Retinal pigment epithelial cell (primary cell): ENCODE measurements at places on chromosomes 2 and 18.

GRCh38 chr2:212177724-212178123 lies 360.9 kb downstream of the ERBB4 start:
- DNase-seq = no peak

DNA sequence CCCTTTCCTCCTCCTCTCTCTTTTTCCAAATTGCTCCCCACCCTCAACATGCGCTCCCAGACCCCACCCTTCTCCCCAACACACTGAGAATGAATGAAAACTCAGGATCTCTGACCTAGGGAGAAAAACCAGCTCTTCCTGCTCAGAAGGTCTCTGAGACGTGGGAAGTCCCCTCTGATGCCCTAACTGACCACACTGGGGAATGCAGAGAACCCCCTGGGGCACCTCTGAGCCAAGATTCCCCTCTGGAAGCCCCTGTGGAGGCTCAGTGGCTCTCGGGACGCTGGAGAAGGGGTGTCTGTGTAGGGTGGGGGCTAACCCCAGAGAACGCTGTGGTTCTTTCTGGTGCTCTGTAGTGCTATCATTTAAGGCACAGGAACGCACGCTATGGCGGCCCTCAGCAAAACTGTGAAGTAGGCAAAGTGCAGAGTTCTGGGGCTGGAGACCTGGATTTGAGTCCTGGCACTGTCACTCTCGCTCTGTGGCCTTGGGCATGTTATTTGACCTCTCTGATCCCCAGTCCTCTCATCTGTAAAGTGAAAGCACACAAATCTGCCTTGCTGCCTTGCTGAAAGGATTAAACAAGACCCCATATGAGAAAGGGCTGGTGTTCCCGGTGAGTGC lies 17.1 kb downstream of the ATOH8 start:
- no peak for DNase-seq

GRCh38 chr18:45167631-45168280 lies 447.5 kb upstream of the SLC14A2 start:
- no peak for DNase-seq

GRCh38 chr2:15117409-15118050 lies 443.6 kb downstream of the NBAS start:
- no peak for DNase-seq

DNA sequence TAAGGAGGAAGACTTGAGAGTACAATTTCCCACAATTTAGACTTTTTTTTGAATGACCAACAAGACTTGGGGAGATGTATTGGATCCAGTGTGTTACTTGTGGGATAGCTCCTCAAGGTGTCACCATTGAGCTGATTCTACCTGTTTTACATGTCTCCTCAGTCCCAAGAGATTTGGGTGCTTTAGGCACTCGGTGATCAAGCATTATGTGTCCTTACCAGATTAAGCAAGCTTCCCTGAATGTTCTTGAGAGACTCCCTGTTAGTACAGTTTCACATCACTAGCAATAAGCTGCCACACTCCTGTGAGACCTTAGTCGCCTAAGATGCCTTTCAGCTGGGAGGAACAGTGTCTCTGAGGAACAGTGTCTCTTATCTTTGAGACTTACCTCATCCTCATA lies 384.3 kb upstream of the SYT4 start:
- peak; percentile 51 for DNase-seq

DNA sequence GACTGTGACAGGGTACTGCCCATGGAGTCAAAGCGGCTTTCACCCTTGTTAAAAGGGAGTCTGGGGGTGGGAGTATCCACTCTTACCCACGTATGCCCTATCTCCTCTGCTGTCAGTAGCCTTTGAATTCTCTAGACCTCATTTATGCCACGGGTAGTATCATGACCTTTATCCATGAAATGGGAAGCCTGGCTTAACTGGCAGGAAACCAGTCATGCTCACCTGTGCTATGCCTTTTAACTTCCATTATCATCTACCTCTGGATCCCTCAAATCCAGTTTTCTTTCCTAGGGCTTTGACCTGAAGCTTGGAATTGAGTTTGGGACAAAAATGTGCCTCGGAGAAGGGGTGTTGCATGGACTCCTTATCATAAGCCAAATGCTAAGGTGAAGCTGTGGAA lies 30.0 kb downstream of the MYO3B start:
- no peak for DNase-seq

- no peak for DNase-seq
These were observed 814 bp downstream of the FZD7 start for GRCh38 chr2:202034249-202035088.

DNA sequence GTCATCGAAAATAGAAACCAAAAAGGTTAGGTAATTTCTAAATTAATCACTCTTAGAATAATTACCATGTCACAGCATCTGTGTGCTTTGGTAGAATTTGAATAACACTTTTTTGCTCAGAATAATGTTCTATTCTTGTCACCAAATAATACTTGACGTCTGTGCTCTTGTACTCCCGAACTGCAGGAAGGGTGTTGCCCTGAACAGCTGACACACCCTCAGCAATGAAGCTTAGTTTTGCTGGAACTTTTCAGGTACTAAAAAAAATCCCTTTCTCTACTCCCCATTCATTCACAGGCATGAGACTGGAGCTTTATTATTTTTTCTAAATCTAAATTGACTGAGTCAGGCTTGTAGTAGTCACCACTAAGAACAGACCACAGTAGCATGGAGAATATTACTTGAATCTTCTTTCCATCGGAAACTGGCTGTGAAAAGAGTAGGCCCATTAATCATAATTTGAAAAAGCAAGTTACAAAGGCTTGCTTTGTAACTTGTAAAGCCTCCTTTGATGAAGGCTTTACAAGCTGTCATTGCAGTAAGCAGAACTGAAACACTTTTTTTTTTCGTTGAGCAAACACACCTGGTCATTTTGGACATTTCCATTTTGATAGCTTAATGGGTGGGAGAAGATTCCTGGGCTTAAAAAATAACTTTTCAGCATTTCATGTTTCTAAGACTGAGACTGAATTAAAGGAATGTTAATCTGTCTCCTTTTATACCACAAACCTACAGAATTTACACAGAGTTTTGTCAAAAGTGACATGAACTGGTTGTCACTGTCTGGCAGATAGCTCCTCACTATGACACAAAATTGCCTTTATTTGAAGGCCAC lies 70.3 kb upstream of the PELI1 start:
- DNase-seq = no peak

GRCh38 chr2:241666627-241667400 lies 19.8 kb downstream of the DTYMK start:
- DNase-seq = no peak

GRCh38 chr2:134206031-134206430 lies 47.8 kb upstream of the MGAT5 start:
- no peak for DNase-seq
